ENCODE measurements at places on chromosomes 3 and 15.

DNA sequence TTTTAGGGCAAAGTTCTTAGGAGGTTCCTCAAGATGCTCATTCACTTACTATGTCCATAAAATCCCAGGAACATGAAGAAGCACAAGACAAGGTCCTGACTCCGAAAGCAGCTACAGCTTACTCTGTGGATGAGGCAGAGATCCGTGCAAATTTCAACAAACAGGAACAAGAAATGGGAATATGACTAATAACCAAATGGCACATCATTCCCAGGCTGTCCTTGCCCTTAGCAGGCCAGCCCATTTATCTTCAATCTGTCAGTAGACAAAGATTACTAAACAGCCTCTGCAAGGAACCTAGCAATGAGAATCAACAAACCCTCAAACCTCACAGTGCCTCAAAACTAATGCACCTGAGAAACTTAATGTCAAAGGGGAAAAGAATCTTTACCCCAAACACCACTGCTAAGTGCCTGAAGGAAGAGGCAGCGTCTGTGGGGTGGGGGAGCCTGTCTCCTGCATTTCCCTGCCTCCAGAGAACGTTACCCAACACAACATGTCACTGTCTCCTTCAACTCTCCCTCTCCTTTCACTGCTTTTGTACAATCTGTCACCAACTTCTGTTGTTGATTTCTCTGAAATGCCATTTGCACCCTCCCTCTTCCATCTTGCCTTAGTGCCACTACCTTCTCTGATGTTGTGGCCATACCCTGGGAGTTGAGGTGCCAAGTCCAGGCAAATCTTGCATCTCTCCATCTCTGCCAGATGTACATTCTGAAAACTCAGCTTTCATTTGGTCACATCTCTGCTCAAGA lies 4.8 kb downstream of the TNFAIP8L3 start:
- no peak for DNase-seq

DNA sequence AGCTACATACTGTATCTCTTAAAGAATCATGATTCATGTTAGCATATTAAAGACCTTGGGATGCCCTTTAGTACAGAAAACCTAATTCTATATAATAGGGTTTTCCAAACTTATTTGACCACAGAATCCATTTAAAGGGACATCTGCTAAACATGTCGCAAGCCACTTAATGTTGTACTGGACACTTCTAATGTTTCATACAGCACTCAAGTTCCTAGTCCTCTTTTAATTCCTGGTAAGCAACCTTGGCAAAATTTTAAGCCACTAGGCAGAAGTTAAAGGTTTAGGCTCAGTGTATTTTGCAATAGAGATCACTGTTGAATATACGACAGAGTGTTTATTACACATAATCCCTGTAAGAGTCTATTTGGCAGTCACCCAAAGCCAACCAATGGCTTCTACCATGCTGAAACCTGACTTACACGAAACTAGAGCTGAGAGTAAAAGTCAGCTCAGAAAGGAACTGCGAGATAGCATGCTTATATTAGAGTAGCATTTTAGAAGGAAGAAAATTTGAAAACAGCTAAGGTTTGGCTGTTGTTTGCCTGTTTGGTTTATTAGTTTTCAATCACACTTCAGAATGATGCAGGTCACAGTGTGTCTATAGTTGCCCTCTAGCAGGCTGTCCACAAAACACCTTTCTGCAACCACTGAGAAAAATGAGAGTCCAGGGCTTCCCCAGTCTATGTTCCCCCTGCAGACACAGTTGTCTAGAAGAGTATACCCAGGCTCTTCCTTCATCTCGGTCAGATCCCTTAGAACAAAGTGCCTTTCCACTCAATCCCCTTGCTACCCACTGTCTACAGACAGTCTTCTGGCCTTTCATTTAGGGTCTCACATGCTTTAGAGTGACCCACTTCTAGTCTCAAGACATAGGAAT lies 104.4 kb downstream of the FMN1 start:
- no peak for DNase-seq

DNA sequence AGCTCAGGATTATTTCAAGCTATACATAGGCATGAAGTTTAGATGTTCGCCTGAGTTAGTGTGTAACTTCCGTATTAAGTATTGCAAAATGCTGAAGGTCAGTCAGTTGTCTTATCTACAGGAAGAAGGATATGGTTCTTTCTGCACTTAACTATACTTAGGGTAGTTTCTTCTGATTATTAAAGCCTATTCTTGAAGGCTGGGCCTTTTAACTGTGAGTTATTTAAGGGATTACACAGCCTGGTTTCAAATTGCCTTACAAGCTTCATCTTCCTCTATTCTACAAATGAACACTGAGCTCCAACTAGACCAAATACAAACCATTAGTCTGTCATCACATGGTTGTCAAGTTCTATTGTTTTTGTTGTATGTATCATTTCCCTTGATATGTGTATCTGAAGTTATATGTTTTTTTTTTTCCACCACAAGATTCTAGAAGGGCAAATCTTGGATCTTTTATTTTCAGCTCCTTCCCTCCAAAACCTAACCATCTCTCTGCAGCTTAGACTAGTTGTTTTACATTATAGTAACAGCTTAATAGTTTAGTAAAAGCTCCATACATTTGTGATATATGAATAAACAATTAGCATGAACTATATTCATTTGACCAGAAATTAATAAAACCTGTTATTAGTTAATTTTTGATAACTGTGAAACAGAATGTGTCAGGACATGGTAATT lies 272.9 kb upstream of the KCNMB2 start:
- DNase-seq, result no peak

- no peak for DNase-seq
Observed at GRCh38 chr3:100563652-100564211, 45.7 kb upstream of the ADGRG7 start.

GRCh38 chr15:41783296-41783695 lies 9.0 kb downstream of the MAPKBP1 start:
- no peak for DNase-seq

- no peak for DNase-seq
Observed at GRCh38 chr3:158095111-158095813, 11.0 kb downstream of the SHOX2 start.

- no peak for DNase-seq
Observed at GRCh38 chr3:160373655-160374054, 25.4 kb downstream of the IFT80 start.

- DNase-seq, result no peak
Observed at GRCh38 chr3:98699132-98699531, 64.0 kb upstream of the ST3GAL6 start.

GRCh38 chr3:129461461-129462146 lies 21.6 kb downstream of the IFT122 start:
- DNase-seq, result no peak

Data from left renal cortex interstitium (tissue), 4 donors.